ENCODE measurements at places on chromosomes 12 and 14.
A peak's percentile ranks its signal among the peaks of the same experiment; 100 is the strongest.

DNA sequence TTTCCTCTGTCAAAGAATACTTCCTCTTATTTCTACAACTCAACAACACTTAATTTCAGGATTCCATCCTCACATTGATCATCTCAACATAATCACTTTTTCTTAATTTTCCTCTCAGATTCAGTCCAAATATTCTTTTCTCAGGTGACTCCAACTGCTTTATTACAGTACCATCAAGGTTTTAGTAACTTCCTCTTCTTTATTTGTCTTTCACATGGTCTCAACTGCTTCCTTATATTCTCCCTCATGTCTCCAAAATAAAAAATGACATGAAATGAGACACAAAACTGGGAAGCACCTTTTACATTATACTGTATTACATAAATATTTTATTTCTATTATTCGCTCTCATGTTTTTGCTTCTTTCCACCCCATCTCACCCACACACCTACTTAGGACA, 55.5 kb downstream of the PPP2R5E start:
- DNase-seq = no peak

GRCh38 chr14:62179367-62180018, 417.3 kb downstream of the SNAPC1 start:
- no peak for DNase-seq

- DNase-seq = no peak
Measured at GRCh38 chr12:6948873-6949594, 2.1 kb upstream of the PTPN6 start.

GRCh38 chr14:103195828-103196615, 72.8 kb downstream of the TNFAIP2 start:
- DNase-seq = no peak

- no peak for DNase-seq
Measured at GRCh38 chr12:34602213-34602940, 580.1 kb downstream of the ALG10 start.

DNA sequence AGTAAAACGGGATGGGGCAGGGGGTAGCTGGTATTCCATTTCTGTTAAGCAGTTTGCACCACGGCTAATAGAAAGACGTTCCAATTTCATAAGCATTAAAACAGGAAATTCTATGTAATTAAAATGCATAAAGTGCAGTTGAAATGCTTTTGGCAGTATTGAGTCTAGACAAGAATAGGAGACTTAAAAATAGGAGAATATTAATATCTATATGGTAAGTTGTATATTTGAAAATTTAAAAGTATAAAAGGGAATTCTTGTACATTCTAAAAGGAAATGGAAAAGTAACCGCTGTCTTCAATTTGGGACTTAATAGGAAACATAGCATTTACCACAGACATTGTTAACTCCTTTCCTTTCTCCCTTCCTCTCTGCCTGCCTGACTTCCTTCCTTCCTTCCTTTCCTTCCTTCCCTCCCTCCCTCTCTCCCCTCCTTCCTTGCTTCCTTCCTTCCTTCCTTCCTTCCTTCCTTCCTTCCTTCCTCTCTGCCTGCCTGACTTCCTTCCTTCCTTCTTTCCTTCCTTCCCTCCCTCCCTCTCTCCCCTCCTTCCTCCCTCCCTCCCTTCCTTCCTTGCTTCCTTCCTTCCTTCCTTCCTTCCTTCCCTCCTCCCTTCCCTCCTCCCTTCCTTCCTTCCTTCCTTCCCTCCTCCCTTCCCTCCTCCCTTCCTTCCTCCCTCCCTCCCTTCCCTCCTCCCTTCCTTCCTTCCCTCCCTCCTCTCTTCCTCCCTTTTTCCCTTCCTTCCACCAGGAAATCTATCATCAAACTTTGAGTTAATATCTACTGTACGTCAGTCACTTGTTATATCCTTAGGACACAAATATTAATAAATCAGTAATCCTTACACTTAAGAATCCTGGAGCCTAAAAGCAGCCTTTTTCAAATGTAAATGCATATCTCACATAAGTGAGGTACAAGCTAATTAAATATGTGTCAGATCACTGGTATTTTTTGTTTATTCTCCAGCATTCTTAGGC, 1049.3 kb downstream of the GALC start:
- no peak for DNase-seq

- no peak for DNase-seq
Measured at GRCh38 chr12:14858513-14858912, 15.2 kb upstream of the ART4 start.

- DNase-seq = no peak
Measured at GRCh38 chr12:104588047-104588920, 131.5 kb downstream of the CHST11 start.

DNA sequence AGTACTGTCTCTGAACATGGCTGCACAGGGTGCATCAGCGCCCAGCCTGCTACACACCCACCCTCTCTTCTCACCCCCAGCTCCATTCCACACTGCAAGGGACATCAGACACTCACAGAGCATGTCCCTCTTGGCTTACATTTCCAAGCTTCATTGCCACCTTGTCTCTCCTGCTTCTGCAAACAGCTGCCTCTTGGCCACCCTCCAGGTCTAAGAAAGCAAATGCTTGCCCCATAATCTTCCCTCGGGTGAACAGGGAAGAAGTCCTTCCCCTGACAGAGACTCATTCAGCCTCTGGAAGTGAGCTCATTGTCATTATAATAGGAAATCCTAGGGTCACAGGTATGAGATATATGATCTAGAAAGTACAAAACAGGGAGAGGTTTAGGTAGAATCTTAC, 505.2 kb downstream of the RMST start:
- DNase-seq = no peak

- no peak for DNase-seq
Measured at GRCh38 chr12:106032623-106032925, 106.2 kb downstream of the NUAK1 start.

DNA sequence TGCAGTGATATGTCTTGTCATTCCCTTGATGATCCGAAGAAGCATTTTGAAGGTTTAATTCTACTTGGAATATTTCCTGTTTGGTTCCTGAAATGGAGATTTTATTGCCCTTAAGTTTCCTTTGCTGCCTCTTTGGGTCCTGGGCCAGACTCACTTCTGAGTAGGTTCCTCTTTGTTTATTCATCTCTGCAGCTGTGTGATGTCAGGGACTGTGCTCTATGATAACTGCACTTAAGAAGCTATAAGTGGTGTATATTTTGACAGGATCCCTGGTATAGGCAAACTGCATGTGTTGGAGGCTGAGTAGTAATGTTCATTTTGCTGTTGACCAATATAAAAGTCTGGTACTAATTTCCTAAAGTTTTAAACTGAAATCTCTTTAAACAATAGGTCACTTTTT, at the start of gene KLRC4:
Gene KLRC4 (minus strand): TSS at position 366 of the 400 bp plus-strand sequence. CDS start 182 bp downstream, at position 184.
- no peak for DNase-seq

GRCh38 chr12:66915306-66915904, 236.5 kb upstream of the GRIP1 start:
- no peak for DNase-seq

DNA sequence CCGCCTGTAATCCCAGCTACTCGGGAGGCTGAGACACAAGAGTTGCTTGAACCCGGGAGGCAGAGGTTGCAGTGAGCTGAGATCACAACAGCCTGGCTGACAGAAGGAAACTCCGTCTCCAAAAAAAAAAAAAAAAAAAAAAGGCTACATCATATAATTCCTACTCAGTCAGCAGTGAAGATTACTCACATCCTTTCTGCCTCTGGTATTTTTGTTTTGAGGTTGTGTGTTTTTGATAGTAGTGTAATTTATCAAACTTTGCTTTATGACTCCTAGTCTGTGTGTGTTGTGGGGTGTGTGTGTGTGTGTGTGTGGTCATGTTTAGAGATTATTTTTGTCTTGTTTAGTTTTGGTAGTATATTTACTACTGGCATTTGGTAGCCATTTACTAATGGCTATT, 29.8 kb upstream of the DLGAP5 start:
- no peak for DNase-seq

DNA sequence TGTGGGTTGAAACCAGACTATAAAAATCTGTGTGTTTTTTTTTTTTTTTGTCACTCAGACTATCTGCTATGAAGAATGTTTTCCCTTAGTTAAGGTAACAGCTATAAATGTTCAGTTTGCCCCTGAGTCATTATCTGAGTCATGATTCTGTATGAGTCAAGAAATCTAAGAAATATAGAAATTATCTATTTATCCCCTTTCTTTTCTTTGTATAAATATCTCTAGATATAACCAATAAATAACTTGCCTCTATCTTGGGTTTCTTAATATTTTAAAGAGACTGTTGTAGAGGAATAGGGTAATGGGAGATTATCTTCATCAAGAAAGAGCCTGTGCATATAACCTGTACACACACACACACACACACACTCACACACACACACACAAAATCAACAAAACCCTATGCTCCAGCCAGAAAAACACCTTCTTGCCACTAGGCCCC, 161.7 kb upstream of the EEA1 start:
- DNase-seq = no peak

GRCh38 chr14:87066221-87066817, 926.7 kb downstream of the GALC start:
- no peak for DNase-seq

DNA sequence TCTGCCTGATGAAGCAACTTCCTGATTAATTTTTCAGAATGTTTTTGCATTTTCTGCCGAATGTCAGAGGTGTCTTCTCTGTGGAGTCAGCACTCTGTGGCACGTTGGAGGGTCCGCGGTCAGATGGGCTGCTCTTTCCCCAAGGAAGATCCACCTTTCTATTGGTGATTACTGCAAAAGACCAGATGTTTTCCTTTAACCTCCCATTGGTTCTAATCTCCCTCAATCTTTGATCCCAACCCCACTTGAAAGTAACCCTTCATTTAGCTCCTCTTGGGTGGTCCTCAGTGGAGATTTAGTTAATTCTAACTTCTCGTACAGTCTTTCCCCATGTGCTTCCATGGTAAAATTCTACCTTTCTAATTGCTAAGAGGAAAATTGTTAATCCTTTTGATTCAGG, 397.7 kb upstream of the DDHD1 start:
- DNase-seq = no peak

DNA sequence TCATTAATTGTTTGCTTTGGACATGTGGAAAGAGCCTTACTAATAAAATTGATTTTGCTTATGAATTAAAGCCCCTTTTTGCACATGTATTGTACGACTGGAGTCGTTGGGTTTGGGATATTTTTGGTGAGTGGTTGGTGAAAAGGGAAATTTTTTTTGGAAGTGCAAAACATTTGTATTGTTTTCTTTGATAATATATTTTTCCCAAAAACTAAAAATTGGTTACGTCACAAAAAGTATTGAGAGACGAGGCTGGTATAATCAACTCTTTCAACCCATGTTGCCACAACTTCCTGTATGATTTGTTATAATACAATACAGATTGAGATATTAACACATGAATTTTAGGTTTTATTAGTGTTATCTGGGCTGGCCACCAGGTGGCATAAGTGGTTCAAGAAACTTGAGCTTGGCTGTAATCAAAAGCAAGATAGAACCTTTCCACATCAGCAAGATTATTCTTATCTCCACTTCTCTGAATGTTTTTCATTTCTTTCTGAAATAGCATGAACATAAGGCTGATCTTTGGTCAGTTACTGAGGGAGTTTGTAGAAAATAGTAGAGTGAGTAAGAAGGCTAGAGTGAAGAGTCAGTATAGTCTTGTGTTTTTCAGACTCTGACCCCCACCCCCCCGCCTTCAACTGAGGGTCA, 8.7 kb downstream of the NGDN start:
- peak; percentile 58 for DNase-seq

GRCh38 chr14:100292776-100293461, 13.3 kb downstream of the SLC25A29 start:
- no peak for DNase-seq

GRCh38 chr14:104723651-104724406, at the start of gene ADSS1:
Gene ADSS1 (plus strand): TSS chr14:104724229. CDS start chr14:104724271, 42 bp downstream.
- peak; percentile 56 for DNase-seq

DNA sequence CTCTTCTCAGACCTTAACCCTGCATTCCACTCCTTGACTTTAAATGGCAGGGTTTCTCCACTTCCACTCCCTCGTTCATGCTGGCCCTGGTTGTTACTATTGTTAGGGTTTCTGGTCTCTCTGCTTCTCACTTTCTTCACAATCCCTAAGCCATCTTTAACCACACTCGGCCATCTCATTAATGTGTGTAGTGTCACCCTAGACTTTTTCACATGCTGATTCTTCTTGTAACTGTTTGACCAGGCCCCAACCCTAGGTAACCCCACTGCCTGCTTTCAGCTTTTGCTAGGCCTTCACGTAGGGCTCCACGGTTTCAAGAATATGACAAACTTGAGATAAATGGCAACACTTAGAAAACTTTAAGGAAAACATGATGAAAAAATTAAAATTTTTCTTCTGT, 195.1 kb downstream of the IPO8 start:
- no peak for DNase-seq

GRCh38 chr12:102465762-102466560, 14.4 kb downstream of the IGF1 start:
- DNase-seq = no peak

GRCh38 chr12:93148412-93148811, 219.3 kb upstream of the EEA1 start:
- no peak for DNase-seq

DNA sequence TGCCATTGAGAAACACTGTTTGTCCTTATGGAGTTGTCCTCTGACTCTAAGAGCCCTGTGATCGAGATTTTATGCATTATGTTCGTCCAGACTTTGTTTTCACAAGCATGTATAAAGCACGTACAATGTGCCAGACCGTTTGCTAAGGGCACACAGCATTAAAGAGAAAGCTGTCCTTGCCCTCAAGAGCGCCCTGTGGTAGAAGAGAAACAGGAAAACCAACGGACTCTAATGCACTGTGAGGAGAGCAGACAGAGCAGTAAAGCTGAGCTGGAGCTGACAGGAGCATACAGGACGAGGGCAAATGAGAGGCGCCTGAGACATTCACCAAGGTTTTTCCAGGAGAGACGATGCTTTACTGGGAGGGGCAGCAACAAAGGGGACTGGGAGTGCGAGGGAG, 66.2 kb upstream of the OVCH1 start:
- no peak for DNase-seq

DNA sequence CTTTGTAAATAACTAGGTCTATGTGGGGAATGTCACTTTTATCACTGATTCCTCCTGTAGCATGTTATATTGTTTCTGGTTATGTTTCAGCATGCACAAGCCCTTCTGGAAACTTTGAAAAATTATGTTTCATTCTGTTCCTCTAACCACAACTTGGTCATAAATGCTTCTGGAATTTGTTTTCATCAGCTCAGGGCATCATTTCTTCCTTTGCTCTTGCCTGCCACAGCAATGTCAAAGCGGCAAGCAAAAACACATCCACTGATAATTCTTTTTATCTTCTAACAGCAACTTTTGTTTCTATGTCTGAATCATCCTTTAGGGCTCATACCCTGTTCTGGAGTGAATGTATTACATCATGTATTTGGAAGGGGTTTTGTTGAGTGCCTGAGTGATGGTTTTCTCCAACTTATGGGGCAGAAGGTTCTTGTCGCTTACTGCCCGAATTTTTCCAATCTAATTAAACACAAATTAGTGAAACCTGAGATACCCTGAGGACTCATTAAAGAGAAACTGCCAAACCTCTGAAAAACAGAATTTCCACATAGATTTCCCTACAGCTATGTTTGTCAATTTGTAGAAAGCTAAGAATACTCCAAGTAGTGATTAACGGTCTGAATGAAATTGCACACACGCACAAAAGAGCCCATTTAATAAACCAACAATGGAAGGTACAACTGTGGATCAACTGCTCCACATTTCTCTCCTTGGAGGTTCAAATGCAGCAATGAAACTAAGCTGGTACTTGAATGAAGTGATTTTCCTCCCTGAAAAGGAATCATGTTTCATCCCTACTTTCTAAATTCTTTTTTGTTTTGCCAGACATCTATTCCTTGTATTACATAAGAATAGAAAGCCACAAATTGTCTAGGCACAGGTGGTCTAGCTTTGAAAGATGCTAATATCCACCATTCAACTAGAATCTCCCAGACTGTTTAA, 173.5 kb upstream of the KRR1 start:
- no peak for DNase-seq

GRCh38 chr14:84129941-84130340, 1400.0 kb upstream of the FLRT2 start:
- DNase-seq = no peak

Measured in stimulated activated CD4-positive, alpha-beta T cell treated with anti-CD3 and anti-CD28 coated beads, Interleukin-4, amount 100 ng/mL, for 1 hour (primary cell).